Lung (tissue), 17 donors: ENCODE measurements at places on chromosomes 1 and 21. TPM values are rescaled to one million over a fixed set of nuclear protein-coding genes. Genes with fewer than 3 reads are reported as not detected.

The TTLL10 gene
- polyA plus RNA-seq: 3.7 TPM

The ZBTB8A gene
- polyA plus RNA-seq: 2.9 TPM

The IL20 gene
- polyA plus RNA-seq: 0.12 TPM

The SPRR2B gene
- polyA plus RNA-seq: not detected

- DNase-seq: no peak
Observed at GRCh38 chr1:101406271-101406670, 169.5 kb downstream of the S1PR1 start.

- no peak for DNase-seq
Observed at GRCh38 chr1:149929856-149930255, 2.3 kb upstream of the SF3B4 start.

DNA sequence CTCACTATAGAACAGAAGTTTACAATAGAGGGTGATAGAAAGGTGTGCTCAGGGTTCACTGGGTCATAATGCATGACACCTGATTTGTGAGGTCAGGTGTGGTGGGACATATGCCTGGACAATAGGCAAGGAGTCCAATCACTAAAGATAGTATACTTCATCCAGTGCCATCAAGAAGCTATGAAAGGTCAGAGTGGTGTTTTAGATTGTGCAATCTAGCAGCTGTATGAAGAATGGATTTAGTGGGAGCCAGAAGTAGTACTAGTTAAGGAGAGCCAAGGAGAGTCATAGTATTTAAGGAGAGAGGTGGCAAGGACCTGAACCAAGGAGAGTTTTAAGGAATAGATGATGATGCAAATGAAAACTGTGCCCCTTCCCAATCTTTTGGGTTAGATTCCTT lies 80.6 kb upstream of the C1orf105 start:
- DNase-seq: no peak

GRCh38 chr1:24769656-24770651 lies 24.7 kb downstream of the CLIC4 start:
- DNase-seq: peak; percentile 70
